ENCODE measurements at places on chromosomes 4 and X. TPM values are rescaled to one million over a fixed set of nuclear protein-coding genes. Genes with fewer than 3 reads are reported as not detected.
A peak's percentile ranks its signal among the peaks of the same experiment; 100 is the strongest.

WWC2 gene
- total RNA-seq, result 62.6 TPM

SYTL5 gene
- 8.4 TPM for total RNA-seq

ALPK1 gene
- 1.4 TPM for total RNA-seq

SASH3 gene
- not detected for total RNA-seq

GPR143 gene
- total RNA-seq, result 1.8 TPM

IL13RA2 gene
- not detected for total RNA-seq

UGT2B17 gene
- total RNA-seq, result not detected

TLL1 gene
- 2.7 TPM for total RNA-seq

CLGN gene
- 1.1 TPM for total RNA-seq

- no peak for DNase-seq
Observed at GRCh38 chr4:117383468-117383867, 298.1 kb upstream of the TRAM1L1 start.

- peak; percentile 90 for DNase-seq
Observed at GRCh38 chr4:102139132-102139573, 206.1 kb downstream of the SLC39A8 start.

DNA sequence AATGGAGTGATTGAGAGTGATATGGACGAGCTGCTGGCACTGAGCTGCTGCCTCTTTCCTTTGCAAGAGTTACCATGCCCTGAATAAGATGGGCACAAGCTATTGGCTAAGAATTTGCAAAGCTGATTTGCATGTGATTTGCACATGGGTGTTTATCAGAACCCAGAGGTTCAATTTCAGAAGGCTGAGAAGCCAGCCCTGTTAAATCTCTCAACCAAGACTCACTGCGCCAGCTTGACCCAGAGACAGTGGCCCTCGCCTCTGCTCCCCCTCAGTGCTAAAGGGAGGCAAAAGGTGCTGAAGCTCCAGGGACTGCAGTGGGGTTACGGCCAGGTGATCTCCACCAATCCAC is 701 bp downstream of the ARHGAP4 start:
- no peak for DNase-seq

- no peak for DNase-seq
Observed at GRCh38 chr4:101282076-101282844, 65.1 kb downstream of the PPP3CA start.

DNA sequence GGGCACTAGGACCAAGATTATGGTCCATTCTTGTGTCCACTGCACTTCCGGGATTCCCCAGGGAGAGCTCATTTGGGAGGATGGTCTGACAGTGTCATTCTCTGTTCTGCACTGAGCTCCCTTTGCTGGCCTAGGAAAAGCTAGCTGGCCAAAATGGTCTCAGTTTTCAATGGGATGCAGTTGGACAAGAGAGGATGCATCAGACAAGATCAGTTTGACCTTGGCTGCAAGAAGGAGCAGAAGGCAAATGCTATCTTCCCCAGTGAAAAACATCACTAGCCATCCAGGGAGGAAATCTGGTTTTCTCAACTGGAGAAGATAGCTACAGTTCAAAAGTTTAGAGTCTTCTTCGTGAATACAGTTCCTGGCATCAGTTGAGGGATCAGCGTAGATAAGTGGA is 221.1 kb downstream of the PTTG2 start:
- DNase-seq, result no peak

- DNase-seq, result no peak
Observed at GRCh38 chr4:111986095-111986494, 159.2 kb upstream of the FAM241A start.

DNA sequence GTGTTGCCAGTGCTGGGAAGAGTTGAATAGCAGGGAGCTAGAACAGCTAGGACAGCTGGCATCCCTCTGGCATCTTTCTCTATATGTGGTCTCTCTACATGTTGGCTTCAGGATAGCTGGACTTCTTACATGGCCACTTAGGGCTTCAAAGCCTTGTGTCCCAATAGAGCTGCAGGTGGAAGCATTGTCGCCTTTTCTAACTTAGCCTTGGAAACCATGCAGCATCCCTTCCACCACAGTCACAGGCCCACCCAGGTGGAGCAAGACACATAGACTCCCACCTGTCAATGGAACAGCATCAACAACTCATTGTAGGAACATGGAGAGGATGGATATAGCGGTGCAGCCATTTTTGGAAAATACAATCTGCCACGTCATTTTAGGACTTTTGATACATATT is 149.0 kb downstream of the AASDH start:
- DNase-seq, result no peak

DNA sequence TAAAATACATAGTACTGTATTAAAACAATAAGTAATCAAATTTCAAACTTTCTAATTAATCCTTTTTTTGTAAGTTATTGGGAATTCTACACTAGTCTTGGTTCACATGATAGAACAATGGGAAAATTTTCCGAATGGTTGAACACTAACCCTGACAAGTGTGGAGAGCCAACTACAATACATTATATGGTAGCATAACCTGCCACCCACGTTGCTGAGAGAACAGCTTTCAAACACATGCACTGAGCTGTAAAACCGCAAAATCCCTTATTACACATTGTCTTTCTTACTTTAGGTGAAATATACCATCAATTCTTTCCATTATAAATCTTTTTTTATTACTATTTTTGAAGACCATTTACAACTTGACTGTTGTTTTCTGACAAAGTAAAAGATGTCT is 54.7 kb downstream of the ANAPC10 start:
- DNase-seq, result peak; percentile 86

DNA sequence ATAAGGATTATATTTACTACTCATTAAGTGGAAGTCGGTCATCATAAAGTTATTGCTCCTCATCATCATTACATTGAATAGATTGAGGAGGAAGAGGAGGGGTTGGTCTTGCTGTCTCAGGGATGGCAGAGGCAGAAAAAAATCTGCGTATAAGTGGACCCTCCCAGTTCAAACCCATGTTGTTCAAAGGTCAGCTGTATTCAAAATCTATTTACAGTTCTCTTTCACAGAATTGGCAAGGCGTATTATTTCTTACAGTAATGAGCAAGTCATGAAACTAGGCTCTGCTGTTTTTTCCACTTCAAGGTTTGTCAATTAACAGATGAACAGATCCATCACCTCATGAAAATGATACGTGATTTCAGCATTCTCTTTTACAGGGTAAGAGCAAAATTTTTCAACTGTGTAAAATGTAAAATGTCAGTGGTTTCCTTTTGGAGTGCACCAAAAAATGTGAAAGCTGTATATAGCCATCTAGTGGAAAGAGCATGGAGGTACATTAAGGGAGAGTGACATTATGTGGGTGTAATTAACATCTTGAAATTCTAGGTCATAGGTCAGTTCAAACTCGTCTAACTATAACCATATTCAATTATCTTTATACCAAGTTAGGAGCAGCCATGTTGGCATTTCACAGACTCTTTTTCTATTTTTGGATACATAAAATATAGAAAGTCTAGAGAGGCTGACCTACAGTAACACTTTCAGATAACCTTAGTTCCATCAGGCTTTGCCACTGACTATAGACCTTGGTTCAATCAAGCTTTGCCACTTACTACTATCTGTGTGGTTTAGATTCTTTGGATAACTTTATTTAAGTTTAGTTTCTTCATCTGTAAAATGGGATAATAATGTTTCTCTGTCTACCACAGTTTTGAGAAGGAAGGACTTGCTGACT is 30.1 kb downstream of the NEIL3 start:
- DNase-seq, result peak; percentile 17

- no peak for DNase-seq
Observed at GRCh38 chr4:143178923-143179322, 5.8 kb upstream of the USP38 start.

- no peak for DNase-seq
Observed at GRCh38 chr4:107318078-107318477, 282.0 kb upstream of the DKK2 start.

- no peak for DNase-seq
Observed at GRCh38 chr4:174037631-174038030, 245.8 kb downstream of the FBXO8 start.

DNA sequence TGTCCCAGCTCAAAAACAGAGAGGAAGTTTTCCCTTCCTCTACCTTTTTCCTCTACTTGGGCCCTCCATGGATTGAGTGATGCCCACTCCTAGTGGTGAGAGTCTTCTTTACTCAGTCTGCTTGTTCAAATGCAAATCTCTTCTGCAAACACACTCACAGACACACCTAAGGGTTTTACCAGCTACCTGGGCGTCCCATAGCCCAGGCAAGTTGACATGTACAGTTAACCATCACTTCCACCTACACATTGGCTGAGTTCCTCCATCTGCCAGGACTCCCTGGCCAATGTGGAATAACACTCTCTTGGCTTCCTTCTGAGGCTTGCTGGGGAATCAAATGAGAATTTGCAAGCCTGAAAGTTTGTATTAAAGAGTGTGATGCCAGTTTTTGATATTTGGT is 45.7 kb upstream of the DHRSX start:
- no peak for DNase-seq

DNA sequence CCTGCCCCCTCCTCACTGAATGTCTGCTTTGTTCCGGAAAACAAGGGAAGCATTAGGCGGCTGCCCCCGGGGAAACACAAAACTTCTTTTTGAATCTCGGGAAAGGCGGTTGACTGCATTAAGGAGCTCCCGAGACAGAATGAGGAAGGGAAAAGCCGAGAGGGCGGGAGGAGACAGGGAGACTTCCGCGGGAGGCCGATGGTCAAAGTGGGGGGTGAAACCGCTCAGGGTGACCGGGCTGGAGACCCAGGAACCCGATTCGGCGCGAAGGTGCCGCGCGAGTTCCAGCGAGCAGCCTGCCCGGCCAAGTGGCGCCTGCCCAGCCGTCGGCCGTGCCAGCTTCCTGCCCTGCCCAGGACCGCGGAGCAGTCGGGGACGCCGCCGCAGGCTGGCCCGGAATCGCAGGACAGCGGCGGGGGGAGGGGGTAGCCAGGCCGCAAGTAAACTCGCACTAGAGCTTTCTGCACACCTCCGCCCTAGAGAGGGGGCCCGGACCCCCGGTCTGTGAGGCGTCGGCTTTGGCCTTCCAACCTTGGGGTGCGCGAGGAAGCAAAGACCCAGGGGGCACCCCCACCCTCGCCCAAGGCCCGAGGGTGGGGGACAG is 55.1 kb upstream of the BCOR start:
- DNase-seq, result no peak

GRCh38 chrX:41336447-41336846 is 2.5 kb downstream of the DDX3X start:
- no peak for DNase-seq

DNA sequence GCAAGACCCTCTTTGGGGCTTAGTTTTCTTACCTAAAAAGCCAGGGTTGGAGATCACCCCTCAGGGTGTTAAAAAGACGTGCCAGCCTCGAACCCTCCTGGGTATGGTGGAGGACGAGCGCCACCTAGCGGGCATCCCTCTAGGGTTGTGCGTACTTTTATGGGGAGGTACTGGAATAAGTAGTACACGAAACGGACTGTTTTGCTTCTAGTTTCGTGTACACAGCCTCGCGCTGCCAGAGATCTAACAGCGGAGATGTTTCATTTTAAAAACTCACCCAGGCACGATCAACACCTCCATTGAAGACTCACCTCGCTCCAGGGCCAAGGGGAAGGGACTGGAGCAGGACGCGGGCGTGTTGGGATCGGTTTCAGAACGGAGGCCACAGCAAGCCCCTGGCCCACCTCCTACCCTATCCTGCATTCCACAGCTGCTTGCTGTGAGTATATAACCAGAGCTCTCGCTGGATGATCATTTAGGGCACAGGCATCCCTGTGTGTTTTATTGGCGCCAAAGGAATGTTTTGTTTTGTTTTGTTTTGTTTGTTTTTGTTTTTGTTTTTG is 4.8 kb upstream of the NKX3-2 start:
- peak; percentile 33 for DNase-seq

- peak; percentile 9 for DNase-seq
Observed at GRCh38 chrX:109952050-109952449, 50.9 kb upstream of the TMEM164 start.

- DNase-seq, result no peak
Observed at GRCh38 chrX:46716796-46717195, 42.1 kb downstream of the SLC9A7 start.

GRCh38 chr4:158869001-158869400 is 100.2 kb downstream of the FNIP2 start:
- no peak for DNase-seq

GRCh38 chr4:29805245-29805644 is 914.9 kb upstream of the PCDH7 start:
- no peak for DNase-seq

DNA sequence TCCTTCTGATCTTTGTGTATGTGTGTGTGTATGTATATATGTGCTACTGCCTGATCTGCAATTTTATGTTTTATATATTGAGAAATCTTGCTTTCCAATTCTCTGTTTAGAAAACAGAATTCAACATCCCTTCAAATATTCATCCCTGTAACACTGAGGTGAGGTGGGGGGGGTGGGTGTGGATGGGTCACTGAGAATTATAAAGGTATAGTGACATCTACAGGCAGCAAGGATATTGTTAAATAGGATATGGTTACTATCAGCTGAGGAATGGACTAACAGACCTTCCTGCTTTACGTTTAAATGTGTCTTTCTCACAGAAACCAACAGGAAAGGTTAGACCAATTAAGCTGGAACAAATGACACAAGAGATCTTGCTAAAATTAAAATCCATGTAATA is 19.0 kb upstream of the MAGEB2 start:
- no peak for DNase-seq

DNA sequence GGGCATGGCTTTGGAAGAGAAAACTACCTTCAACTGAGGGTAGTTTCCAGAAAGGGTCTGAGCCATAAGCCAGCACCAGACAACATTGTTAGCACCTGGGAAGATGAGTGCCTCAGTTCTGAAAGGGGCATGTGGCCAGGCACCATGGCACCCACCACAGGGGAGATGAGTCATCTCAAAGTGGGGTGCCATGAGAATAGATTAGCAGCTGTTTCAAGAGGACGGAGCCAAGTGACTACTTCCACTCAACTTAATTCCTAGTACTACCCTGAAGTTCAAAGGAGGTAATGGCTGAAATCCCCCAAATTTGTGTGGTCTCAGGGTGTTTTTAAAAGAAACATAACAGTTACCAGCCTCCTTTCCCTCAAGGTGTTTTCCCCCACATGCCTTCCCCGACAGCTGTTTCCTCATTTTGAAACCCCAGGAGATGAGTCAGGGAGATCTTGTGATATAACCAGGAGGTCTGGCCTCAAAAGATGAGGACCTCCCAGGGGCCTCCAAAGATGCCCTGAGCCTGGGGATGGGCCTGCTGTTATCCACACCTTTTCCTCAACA is 27.8 kb upstream of the FTHL17 start:
- DNase-seq, result no peak

DNA sequence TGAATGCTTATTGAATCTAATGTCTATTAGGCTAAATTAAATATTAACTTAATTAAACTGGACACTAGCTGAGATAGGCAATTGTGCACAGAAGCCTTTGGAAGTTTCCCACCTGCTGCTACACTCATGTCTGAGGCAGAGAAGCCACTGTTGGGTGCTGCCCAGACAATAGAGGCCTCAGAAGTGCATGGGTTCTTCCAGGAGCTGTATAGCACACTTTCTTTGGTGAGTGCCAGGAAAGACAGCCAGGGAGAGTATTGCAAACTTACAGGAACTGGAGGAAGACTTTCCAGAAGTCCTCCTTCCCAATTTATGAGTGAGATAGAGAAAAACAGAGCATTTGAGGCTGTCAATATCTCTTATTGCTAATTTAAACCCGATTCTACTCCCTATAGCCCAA is 89.9 kb downstream of the GPAT3 start:
- no peak for DNase-seq

All from astrocyte (in vitro differentiated cells and primary cell).